ENCODE measurements at places on chromosomes 6 and 20.

DNA sequence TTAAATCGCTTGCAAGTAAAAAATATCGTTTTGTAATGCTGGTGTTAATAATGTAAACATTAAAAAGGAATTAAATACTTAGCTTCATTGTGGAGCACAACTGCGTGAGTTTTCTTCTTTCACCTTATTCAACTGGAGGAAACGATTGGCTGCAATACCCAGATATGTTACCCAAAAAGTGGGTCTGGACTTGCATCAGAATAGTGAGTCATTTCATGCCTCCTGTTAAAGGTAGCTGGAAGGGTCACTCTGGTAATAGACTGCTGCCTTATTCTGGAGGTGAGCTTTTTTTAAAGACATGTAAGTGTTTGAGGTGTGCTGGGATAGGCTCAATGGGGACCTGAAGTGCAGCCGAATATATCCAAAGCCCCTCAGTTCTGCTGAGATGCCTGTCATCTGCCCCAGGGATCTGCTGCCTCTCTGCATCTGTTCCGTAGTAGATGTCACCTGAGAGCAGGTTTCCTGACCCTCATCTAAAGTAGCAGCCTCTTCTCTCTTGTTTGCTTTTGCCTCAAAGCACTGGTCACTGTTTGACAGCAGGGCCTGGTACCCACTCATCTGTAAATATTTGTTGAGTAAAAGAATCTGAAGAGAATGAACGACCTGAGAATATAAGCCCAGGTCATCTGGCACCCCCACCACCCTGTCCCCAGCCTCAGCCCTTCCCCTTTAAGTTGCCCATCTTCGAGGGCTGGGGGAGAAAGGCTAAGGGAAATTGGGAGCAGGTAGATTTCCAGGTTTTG is 5.6 kb upstream of the UQCC2 start:
- no peak for DNase-seq

GRCh38 chr6:151372164-151372563 is 19.2 kb downstream of the ZBTB2 start:
- no peak for DNase-seq

DNA sequence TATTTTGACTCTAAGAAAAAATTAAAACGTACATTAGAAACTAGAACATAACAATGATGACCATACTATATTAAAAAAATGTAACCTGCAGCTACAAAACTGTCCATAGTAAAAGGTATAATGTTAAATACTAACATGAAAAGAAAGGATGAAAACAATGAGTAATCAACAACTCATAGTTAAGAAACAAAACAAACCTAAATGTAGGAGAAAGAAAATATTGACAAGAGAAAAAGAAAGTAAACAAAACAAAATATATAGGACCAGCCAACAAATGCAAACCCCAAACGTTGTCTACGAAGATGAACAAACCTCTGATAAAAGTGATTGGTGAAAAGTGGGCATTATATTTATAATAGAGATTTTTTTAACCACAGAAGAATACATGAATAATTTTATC is 41.1 kb upstream of the ADGRG6 start:
- DNase-seq = no peak

- no peak for DNase-seq
These were observed 610.1 kb upstream of the FLRT3 start for GRCh38 chr20:14947536-14947935.

DNA sequence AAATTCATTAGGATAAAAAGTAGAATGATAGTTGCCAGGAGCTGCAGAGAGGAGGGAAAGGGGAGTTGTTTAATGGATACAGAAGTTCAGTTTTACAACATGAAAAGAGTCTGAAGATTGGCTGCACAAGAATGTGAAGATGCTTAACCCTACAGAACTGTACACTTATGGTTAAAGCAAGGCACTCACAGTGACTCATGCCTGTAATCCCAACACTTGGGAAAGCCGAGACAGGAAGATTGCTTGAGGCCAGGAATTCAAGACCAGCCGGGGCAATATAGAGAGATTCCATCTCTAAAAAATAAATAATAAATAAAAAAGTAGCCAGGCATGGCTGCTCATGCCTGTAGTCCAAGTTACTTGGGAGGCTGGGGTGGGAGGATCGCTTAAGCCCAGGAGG is 174.0 kb downstream of the TASP1 start:
- DNase-seq = no peak

GRCh38 chr6:5840734-5841390 is 165.9 kb downstream of the NRN1 start:
- DNase-seq = no peak

DNA sequence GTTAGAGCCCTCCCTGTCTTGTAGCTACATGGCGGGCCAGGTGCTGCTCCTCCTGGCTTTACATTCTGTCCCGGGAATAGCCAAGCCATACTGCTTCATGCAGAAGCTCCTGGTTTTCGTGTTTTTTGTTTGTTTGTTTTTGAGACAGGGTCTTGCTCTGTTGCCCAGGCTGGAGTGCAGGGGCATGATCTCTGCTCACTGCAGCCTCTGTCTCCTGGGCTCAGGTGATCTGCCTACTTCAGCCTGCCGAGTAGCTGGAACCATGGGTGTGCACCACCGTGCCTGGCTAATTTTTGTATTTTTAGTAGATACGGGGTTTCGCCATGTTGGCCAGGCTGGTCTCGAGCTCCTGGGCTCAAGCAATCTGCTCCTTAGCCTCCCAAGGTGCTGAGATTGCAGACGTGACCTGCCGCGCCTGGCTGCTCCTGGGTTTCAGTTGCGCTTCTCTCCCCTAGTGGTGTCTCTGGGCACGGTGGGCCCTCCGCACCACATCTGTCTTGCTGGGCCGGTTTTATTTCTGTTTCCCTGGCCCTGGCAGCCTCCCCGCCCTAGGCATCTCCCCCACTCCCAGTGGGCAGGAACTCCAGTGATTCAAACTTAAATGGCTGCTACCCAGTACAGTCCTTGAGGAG is 12.9 kb downstream of the CDYL start:
- DNase-seq = no peak

- no peak for DNase-seq
These were observed 347.6 kb upstream of the MMS22L start for GRCh38 chr6:97630604-97631003.

DNA sequence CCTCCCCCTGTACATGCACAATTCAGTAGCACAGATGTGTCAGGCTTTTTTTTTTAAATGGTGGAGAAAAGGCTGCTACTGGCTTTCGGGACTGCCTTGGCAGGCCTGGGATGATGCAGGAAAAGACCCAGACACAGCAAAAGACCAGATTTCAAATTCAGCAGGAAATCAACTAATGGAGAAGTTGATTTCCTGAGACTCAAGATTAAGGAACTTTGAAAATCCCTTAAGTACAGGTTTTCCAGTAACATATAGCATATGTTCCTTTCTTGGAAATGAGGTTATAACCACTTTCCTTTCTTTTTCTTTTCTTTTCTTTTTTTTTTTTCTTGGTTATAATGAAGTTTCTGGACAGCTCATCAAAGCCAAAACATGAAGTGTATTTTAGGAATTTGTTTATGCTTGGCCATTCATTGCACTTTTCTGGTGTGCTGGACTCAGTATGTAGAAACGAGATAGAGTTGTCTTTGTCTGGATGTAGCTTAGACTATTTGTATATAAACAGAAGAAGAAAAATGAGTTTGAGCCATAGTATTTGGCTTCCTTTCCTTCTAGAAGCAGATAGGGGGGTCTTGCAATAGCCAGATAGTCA is 119.4 kb downstream of the SASH1 start:
- no peak for DNase-seq

DNA sequence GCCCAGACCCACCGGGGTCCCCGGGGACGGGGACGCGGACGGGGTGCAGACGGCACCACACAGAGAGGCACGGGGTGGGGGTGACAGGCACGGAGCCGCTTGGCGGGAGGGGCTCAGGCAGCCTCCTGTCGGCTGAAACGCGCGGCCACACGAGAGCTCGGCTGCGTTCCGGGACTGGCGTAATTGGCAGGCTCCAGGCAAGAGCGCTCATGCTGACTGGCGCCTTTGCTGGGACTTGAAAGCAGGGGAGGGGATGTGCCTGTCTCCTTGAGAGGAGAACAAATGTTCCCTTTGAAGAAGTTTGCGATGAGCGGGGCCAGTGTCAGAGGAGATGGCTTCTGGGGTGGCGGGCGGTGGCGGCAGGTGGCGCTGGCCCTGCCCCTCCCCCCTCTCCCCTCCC is 25.8 kb downstream of the BHLHE23 start:
- DNase-seq = peak; percentile 22

DNA sequence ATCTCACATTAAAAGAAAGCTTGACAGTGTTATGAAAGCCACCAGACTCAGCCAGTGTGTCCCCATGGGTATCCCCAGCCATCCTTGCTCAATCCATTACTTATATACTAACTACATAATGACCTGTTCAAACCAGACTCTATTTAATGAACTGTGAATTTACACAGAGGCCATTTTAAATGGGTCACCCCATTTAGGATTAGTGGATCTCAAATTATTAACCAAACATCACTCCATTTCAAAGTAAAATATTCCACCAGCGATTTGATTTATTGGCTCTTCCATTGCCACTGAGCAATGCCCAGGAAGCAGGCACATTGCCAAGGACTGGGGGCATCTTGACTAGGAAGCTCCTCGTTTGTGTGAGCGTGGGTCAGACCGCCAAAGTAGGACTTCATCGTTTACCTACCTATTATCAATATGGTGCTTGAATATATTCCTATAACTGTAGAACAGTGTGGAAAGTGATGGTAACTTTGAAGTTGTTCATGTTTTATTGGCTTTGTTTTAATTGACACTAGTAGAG is 15.5 kb upstream of the NPEPL1 start:
- no peak for DNase-seq

GRCh38 chr6:68013780-68014515 is 621.1 kb upstream of the ADGRB3 start:
- DNase-seq = no peak

DNA sequence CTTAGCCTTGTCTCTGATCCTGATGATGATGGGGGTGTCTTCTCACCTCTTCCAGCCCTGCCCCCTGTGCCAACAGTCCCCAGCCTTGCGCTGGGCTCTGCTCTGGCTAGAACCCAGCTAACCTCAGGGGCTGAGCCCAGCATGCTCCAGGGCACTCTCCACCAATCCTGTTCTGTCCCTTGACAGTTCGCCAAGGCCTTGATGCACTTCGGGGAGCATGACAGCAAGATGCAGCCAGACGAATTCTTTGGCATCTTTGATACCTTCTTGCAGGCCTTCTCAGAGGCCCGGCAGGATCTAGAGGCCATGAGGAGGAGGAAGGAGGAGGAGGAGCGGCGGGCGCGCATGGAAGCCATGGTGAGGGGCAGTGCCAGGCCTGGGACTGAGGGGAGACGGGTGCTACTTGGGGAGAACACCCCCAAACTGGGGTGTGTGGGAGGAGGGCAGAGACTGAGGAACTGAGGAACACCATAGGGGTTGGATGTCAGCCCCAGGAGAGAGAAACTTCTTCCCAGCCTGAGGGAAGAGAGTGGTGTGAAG is 33.1 kb downstream of the MOCS1 start:
- DNase-seq = no peak

- no peak for DNase-seq
These were observed 529.6 kb upstream of the RNF217 start for GRCh38 chr6:124432620-124433019.

DNA sequence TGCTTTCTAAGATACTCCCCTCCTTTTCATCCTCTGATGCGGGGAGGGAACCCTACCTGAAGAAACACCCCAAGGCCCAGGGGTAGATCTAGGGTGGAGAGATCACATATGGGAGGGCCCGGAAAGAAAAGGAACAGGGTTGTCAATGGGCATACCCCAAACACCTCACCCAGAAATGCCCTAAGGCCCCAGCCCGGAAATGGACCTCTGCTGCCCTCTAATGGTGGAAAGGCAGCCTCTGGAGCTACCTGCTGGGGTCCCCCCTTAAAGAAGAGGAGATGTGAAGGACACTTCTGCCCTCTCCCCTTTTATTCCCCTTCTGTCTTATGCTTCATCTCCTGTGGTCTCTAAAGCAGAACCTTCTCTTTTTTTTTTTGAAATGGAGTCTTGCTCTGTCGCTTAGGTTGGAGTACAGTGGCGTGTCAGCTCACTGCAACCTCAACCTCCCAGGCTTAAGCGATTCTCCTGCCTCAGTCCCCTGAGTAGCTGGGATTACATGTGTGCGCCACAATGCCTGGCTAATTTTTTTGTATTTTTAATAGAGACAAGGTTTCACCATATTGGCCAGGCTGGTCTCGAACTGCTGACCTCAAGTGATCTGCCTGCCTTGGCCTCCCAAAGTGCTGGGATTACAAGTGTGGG is 458 bp upstream of the ARMC12 start:
- no peak for DNase-seq

DNA sequence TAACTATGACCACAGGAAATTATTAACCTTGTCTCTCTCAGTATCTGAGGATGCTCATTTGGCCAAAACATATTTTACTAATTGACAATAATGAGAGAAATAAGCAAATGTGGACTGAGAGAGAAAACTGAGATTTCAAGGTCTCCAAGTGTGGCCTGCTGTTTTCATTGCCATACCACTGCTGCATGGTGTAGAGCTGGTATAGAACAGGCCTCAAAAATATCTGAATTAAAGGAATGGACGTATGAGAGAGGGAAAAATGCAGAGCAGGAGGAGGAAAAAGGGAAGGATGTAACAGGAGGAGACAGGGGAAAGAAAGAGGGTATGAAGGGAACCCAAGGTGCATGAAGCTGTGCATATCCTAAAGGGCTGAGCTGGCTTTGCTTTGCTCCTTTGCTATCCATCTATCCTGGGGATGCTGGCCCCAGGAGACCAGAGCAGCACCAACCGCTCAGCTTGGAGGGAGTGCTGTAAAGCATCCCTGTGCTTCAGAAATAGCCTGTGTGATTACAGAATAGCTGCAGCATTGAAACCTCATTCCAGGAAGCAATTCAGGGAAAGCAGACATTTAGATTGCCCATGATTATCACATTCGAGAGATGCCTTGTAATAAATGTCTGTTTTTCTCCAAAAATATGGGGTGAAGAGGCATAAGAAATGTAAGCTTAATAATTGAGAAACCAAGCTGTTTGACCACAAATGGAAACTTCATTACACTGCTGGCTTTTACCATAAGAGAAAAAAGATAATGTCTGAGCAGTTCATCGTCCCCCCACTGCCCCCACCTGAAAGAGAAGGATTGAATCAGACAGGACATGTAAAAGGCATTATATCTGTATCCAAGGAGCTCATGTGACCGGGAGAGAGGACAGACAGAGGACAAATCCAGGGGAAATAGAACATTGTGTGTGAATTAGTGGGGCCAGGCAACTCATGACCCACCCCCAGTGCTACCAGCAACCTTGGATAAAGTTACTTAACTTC is 80.6 kb downstream of the F13A1 start:
- DNase-seq = no peak

- DNase-seq = no peak
These were observed 40.2 kb downstream of the CCN2 start for GRCh38 chr6:131910956-131911355.

- DNase-seq = no peak
These were observed 45.2 kb upstream of the NT5E start for GRCh38 chr6:85404564-85405174.

- no peak for DNase-seq
These were observed 24.5 kb downstream of the TOX2 start for GRCh38 chr20:43938932-43939761.

GRCh38 chr6:157514659-157515496 is 133.9 kb downstream of the ZDHHC14 start:
- DNase-seq = no peak

DNA sequence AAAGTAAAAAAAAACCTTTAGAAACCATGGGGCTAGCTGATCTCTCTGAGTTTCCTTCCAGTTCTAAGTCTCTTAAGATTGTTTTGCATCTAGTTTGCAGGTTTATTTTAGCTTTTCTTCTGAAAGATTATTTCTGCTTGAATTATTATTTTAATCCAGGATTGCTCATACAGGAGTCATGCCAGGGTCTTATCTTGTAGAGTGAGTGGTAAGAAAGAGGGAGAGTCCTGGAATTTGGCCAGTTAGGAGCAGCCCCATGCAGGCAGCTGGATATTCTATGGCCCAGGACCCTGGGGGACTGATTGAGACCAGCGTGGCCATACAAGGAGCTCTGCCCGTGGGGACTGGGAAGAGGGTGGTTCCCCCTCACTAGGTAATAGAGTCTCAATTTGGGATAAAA is 178.9 kb upstream of the HEY2 start:
- DNase-seq = no peak
